Chondrocyte (in vitro differentiated cells): ENCODE measurements at places on chromosomes 3 and 15. TPM values are rescaled to one million over a fixed set of nuclear protein-coding genes. Genes with fewer than 3 reads are reported as not detected.

The CHDH gene
- 0.46 to 0.67 TPM (median 0.60 TPM) in 3 replicates for total RNA-seq

The STAB1 gene
- not detected in 3 replicates for total RNA-seq

The CCR2 gene
- not detected in 3 replicates for total RNA-seq

The OR4F6 gene
- total RNA-seq: not detected in 3 replicates

GRCh38 chr15:38216763-38217162 lies 35.9 kb upstream of the SPRED1 start:
- DNase-seq: no peak

DNA sequence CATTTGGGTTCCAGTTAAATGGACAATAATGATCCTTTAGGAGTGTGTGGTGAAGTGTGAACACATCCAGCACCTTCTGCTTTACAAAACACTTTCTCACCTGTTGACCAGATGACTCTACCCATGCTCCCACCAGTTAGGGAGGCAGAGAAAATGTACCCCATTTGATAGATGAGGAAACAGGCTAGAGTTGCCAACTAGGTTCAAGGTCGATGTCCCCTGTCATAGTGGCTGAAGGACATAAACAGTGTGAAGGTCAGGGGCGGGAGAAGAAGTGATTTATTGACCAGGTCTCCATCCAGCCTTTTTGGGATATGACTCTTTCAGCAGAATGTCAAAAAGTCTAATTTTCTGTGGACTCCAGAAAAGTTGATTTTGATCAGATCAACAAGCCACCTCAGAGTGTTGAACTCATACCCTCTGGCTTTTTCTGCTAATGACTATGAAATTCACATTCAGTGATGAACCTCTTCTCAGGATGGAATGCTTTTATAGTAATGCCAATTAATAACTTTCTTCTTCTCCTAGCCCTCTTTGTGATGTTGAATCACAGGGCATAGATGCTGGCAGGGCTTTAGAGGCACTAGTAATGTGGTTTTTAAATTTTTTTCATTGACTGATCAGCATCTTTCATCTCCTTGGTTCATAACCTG lies 57.5 kb downstream of the CPN2 start:
- no peak for DNase-seq

GRCh38 chr15:91142106-91142744 lies 42.2 kb downstream of the SV2B start:
- DNase-seq: no peak

DNA sequence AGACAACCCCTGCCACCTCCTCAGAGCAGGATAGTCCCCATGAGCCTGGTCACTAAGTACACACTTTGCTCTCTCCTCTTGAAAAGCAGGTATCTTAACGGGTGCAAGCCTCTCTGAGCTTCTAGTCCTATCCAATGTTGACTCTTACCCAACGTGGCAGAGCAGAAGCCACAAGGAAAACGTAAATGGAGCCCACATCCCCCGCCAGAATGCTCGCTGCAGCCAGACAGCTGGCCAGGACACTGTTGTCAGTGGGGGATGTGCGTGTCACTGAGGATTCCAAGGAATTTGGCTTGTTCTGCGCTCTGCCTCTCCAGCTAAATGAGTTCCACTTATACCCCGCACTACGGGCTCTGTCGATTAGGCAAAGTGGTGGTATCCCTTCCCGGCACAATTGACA lies 67.8 kb upstream of the IGF1R start:
- DNase-seq: no peak

DNA sequence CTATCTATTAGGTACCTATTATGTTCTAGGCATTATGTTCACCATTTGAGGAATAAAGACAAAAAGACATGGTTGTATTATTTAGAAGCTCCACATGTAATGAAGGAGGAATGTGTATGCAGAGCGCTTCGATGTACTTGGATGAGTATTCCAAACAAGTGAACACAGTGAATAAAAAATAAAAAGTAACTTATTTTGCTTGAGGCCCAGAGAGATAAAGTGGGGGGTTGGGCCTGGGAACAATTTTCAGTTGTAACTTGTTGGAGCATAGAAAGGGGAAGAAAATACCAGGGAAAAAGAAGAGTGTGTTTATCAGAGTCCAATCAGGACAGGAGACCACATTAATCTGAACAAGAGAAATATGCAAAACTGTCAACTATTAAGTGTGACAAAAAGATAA lies 445.7 kb upstream of the BCHE start:
- DNase-seq: no peak

- no peak for DNase-seq
Measured at GRCh38 chr15:70717237-70717793, 46.0 kb downstream of the UACA start.

GRCh38 chr3:179196098-179196497 lies 47.9 kb downstream of the PIK3CA start:
- no peak for DNase-seq

GRCh38 chr15:97981058-97981457 lies 20.6 kb downstream of the ARRDC4 start:
- no peak for DNase-seq

DNA sequence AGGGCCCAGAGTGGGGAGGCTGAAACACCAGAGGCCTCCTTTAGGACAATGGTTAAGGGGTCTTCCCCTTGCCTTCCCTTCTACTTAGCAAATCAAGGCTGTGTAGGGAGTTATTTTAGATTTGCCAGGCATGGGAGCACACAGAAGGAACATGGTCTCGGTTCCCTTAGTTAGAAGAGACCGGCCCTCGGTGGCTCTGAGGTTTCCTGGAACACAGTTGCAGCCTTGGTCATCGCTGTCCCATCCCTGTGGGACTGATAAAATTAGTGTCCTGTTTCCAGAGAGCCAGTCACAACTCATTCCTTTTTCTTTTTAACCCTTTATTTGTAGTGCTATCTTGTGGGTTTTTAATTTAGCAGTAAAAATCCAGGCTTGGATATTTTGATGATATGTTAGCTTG lies 81.4 kb downstream of the CRTC3 start:
- DNase-seq: no peak

DNA sequence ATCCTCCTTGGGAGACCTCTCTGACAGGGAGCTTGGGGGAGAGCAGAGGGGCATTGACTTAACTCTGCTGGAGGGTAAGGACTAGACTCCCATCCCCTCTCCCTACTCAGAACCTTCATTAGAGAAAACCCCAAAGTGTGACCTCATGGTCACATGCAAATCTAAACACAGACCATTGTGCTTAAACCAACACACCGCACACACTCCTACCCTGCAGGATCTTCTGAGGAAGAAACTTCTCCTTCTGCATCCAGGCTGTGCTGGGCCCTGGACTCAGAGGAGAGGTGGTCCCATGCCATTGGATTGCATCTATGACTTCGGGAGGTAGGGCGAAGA lies 805 bp upstream of the PARP16 start:
- DNase-seq: no peak

- DNase-seq: peak; percentile 88
Measured at GRCh38 chr3:194269610-194270145, 81.5 kb downstream of the CPN2 start.

GRCh38 chr3:191345334-191345733 lies 15.0 kb upstream of the UTS2B start:
- no peak for DNase-seq

DNA sequence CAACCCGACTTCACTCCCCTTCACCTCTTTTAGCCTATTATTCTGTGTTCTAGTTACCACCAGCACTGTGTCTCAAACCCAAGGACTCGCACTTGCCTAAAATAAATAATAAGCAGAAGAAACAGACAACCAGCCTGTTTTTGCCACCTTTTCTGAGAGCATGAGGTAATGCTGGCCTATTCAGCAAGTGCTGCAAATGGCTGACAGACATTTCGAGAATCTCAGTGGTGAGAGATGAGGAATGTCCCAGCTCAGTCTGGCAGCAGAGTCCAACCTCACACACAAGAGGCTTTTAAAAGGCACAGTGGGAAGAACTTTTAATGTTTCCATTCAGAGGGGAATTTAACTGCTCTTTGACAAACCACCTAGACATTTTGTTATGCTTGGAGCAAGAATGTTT lies 143.3 kb upstream of the GMNC start:
- no peak for DNase-seq

DNA sequence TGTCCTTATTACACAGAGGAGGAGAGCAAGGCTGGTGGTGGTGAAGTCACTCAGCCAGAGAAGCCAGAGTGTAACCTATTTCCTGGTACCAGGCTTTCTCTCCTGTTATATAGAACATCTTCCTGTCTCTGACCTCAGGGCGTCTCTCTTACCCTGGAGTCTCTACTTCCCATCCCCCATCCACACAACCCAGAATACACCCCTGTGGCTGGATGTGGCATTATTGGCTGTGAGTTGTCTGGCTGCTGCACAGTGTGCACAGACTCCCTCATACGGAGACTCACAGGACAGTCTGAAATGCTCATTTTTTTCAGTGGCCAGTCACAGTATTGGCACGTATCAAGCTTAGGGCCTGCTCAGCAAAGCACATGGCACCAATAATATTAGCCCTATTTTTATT lies 8.6 kb downstream of the PODXL2 start:
- DNase-seq: no peak
